Activated CD8-positive, alpha-beta T cell treated with anti-CD3 and anti-CD28 coated beads, Interleukin-2, amount 10 ng/mL, durations not matched to agents 7 days and 5 days (primary cell): ENCODE measurements at places on chromosomes 11 and 22. TPM values are rescaled to one million over a fixed set of nuclear protein-coding genes. Genes with fewer than 3 reads are reported as not detected.

GRCh38 chr11:1643146-1643690, 13.6 kb downstream of the KRTAP5-5 start:
- no peaks in the 10 kb centered on the region for H3K36me3 ChIP-seq
- no peak overlapping the region for H3K27ac ChIP-seq
- H3K4me1 ChIP-seq, result no peaks in the 10 kb centered on the region

GRCh38 chr11:27467181-27467913, 5.2 kb downstream of the LGR4 start:
- H3K36me3 ChIP-seq, result no peaks in the 10 kb centered on the region
- H3K27ac ChIP-seq, result no peak overlapping the region
- no peak for DNase-seq
- peaks cover 30% of the 10 kb centered on the region for H3K27me3 ChIP-seq
- H3K4me1 ChIP-seq, result peaks cover 4% of the 10 kb centered on the region

Gene PLAAT3
- 9.7 TPM for total RNA-seq

Gene LIF
- 532 TPM for total RNA-seq

DNA sequence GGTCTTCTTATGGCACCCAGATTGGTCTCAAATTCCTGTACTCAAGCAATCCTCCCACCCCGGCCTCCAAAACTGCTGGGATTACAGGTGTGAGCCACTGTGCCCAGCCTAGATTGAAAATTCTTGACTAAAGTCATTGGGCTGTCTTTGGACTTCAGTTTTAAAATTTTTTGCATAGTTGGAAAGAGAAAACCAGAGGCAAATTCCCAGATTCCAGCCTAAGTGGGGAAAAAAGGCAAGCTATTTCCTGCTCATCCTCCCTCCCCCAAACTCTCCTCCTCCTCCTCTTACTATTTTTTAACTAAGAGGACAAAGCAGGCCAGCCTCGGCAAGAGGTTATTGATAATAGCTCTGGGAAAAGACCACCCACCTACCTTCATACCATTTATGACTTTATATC, 78.6 kb upstream of the CLMP start:
- DNase-seq, result no peak
- no peak overlapping the region for H3K27ac ChIP-seq
- H3K4me1 ChIP-seq, result no peaks in the 10 kb centered on the region
- no peaks in the 10 kb centered on the region for H3K36me3 ChIP-seq

Gene RIC3
- total RNA-seq, result 9.4 TPM

Gene UBQLNL
- total RNA-seq, result not detected

DNA sequence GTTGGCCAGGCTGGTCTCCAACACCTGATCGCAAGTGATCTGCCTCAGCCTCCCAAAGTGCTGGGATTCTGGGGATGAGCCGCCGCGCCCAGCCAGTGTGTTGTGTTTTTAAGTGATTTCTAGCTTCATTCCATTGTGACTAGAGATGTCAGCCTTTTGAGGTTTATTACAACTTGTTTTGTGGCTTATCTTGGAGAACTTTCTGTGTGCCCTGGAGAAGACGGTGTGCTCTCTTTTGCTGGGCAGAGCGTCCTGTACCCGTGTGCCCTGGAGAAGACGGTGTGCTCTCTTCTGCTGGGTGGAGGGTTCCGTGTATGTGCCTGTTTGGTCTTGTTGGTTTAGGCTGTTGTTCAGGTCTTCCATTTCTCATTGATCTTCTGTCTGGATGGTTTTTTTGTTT, 12.5 kb downstream of the SELENOO start:
- peaks cover 45% of the 10 kb centered on the region for H3K36me3 ChIP-seq
- no peak overlapping the region for H3K27ac ChIP-seq
- DNase-seq, result no peak

DNA sequence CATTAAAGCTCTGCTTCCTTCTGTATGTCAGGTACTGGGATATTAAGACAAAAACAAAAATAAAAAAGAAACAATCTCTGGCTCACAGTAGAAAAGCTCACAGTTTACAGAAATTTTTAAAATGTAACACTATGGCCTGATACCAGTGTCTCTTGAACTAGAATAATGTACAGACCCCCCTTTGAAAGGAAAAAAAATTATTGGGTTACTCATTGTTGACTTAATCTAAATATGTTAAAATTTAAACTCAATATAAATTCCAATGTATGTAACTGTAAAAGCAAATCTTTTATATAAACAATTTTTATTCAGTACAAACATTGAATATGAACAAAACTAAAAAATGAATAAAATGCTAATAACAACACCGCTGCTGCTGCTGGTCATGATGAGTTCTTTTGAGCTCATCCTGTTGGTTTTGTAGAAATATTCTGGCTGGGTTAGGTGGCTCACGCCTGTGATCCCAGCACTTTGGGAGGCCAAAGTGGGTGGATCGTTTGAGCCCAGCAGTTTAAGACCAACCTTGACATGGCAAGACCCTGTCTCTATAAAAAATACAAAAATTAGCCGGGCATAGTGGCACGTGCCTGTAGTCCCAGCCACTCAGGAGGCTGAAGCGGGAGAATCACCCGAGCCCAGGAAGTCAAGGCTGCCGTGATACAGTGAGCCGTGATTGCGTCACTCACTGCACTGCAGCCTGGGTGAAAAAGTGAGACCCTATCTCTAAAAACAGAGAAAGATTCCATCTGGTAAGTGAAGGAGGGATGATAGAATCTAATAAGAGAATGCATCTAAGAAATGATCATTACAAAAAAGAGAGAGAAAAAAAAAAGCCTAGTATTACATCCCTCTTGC, 11.8 kb upstream of the KCNE3 start:
- H3K36me3 ChIP-seq, result no peaks in the 10 kb centered on the region
- H3K27ac ChIP-seq, result no peak overlapping the region

GRCh38 chr22:17102297-17102667, 17.5 kb downstream of the IL17RA start:
- no peak overlapping the region for H3K4me3 ChIP-seq
- H3K27me3 ChIP-seq, result no peaks in the 10 kb centered on the region
- H3K36me3 ChIP-seq, result peaks cover 83% of the 10 kb centered on the region
- DNase-seq, result no peak
